ENCODE measurements at places on chromosomes 5 and 9. TPM values are rescaled to one million over a fixed set of nuclear protein-coding genes. Genes with fewer than 3 reads are reported as not detected.

Gene BRINP1
- 1.1 TPM for total RNA-seq

Gene CDC20B
- total RNA-seq, result not detected

Gene TMEM232
- 7.1 TPM for total RNA-seq

Gene NTRK2
- 4.7 TPM for total RNA-seq

Gene QRFP
- total RNA-seq, result not detected

Gene ERP44
- 19.7 TPM for total RNA-seq

Gene SPATA31C2
- total RNA-seq, result not detected

Gene ACTBL2
- not detected for total RNA-seq

Gene DMRT2
- total RNA-seq, result 1.0 TPM

All from progenitor cell of endocrine pancreas (in vitro differentiated cells).